ENCODE measurements at places on chromosomes 5 and 9.

DNA sequence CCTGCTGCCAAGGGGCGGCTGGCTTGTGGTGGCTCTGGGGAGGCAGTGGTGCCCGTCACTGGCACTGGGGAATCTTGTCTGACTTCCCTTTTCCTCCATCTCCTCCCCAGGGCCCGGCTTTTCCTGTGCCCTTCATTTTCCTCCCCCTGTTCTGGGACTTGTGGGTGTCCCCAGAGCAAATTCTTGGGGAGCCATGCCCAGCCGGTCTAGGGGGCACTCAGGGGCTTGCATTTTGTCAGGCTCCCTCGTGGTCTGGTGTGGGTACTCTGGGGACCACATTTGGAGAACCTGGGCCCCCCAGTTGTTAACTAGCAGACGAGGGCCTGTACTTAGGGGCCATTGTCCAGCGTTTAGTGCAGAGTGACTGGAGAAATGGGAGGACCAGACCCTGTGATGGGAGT lies 105.2 kb upstream of the IER5L start:
- DNase-seq: no peak

DNA sequence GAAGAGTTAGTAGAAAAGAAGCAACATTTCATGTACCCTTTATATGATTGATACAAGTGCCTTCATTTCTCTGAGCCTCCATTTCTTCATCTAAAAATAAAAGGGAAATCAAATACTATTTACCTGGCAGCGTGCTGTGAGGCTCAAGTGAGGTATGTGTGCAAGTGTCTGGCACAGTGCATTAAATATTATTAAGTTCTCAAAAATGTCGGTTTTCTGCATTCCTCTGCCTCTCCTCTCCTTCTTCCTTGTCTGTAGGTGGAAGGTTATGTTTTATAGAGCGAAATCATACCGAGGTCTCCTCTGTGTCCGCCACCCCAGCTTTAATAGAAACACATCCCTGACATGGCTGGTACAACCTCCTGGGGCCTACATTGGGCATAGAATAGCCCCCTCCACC lies 93.0 kb downstream of the FGF18 start:
- no peak for DNase-seq

- no peak for DNase-seq
Measured at GRCh38 chr5:35408146-35408545, 177.9 kb upstream of the PRLR start.

DNA sequence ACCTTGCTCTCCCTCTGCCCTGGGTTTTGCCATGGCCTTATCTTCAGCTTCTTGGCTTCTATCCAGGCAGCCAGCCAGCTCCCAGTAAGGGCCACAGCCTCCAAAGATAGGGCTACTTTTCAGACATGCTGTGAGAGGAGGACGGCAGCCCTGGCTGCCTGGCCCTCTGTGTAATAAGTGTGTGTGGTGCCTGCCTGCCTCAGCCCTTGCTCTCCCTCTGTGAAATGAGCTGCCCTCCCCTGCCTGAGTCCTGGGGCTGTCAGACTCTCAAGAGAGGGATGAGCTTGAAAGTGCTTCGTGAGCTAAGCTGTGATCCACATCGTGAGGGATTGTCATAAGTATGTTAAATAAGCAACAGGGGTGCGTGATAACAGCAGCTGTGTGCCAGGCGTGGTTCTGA lies 8.1 kb downstream of the NDST1 start:
- DNase-seq: peak; percentile 44

DNA sequence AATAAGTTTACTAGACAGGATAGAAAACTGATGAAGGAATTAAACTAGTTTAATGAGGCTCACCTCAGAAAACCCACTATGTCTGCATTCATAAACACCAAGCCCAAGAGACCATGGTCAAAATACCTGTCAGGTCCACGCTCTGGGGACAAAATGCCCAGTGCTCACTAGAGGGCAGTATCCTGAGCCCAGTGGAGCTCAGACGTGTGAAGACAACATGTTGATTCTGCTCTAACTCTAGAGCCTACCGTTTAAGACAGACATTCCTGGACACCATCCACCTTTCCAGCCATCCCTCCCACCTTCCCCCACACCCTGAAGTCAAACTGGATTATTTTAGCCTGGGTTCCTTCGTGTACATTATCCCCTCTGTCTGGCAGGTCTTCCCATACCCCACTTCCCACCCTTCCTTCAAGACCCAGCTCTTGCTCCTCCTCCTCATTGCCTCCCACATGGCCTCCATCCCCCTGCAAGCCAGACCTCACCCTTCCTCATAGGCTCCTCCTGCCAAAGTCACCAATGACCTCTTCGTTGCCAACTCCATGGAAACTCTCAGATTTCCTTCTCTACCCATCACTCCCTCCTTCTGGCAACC lies 142.3 kb upstream of the FSTL4 start:
- DNase-seq: peak; percentile 17

- DNase-seq: no peak
Measured at GRCh38 chr5:33067291-33067690, 356.2 kb downstream of the NPR3 start.

GRCh38 chr5:165321912-165322311 lies 1816.5 kb downstream of the MAT2B start:
- DNase-seq: peak; percentile 4

- no peak for DNase-seq
Measured at GRCh38 chr5:181120761-181121160, 10.2 kb downstream of the OR2V1 start.

- DNase-seq: no peak
Measured at GRCh38 chr5:169265888-169266287, 35.1 kb downstream of the SLIT3 start.

DNA sequence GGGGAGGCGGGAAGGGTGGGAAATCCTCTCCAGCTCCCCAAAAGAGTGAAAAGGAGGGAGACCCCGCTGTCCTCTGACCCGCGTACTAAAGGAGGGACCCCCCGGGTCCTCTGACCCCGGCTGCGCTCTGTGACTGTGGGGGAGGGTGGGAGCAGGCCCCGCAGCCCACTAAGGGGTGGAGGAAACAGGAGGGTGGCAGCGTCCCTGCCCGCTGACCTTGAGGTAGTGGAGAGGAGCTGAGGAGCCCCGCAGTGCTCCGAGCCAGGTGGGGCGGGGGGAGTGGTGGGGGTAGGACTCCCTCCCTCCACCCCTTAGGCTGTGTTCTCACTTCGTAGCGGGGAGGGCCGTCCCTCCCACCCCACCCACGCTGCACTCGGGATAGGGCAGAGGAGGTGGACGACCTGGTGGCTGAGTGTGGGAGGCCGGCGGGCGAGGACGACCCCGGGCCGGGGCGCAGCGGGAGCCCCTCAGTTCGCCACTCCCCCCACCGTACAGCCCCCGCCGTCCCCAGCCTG lies 449 bp upstream of the ADCY2 start:
- peak; percentile 12 for DNase-seq

GRCh38 chr5:79122973-79123372 lies 11.4 kb downstream of the BHMT start:
- no peak for DNase-seq

DNA sequence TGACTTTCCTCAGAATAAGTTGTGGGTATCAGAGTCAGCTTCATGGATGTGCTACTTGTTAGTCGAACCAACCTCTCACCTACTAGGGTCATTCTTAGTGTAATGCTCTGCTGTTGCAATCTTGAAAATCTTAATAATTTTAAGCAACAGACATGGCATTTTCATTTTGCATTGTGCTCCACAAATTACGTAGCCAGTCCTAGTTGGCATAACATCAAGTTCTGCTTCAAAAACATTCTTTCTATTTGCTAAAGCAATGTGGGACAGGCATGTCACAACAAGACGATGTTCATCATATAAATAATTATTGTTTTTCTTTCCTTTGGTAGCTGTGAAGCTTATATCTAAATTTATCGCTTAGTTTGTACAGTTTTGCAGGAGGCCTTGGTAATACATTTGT lies 39.3 kb upstream of the CDH12 start:
- DNase-seq: no peak

GRCh38 chr9:5945112-5945511 lies 54.4 kb downstream of the MLANA start:
- DNase-seq: no peak

DNA sequence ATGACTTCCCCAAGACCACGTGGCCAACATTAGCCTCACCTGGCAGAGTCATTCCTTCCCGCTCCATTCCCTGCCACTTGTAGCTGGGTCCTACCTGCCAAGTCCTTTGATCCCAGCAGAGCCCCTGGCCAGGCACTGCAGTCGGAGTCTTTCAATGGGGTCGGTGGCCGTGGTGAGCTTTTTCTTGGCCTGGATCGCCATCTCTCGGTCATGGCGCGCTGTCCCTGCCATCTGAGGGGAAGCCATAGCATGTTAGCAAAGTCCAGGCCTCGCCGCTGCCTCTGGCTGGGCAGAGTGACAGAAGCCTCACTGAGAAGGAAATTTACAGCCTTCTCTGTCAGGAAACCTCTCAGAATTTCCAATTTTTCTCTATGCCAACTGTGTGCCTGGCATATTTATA lies 17.5 kb downstream of the CAPSL start:
- DNase-seq: no peak

DNA sequence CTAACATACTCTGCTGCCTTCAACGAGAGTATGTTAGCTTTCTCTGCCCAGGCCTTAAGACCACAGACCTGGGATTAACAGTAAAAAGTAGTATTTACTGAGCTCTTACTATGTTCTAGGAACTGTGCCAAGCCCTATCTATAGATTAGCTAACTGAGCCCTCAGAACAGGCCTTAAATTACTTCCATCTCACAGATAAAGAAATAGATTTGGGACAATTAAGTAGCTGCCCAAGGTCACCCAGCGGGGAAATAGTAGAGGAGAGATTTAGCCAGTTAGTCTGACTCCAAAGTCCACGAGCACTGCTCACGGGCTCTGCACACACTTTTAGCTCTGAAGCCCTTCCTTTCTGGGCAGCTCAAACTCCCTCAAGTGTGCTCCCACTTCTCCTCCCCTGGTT lies 64.5 kb upstream of the EQTN start:
- no peak for DNase-seq

DNA sequence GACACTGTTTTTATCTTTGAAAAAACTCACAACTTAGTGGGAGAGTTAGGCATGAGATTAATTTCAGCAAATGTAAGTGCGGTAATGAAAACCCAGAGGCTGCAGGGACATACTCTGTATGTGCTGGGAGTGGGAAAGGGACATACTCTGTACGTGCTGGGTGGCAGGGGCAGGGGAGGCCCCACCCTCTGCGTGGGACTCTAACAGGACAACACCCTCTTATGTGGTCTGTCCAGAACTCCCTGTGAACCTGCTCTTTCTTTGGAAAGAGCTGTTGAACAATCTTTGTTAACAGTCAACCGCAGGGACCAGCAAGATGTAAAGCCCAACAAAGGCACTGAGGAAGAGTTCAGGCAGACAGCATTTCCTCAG lies 2.4 kb downstream of the MLANA start:
- no peak for DNase-seq

DNA sequence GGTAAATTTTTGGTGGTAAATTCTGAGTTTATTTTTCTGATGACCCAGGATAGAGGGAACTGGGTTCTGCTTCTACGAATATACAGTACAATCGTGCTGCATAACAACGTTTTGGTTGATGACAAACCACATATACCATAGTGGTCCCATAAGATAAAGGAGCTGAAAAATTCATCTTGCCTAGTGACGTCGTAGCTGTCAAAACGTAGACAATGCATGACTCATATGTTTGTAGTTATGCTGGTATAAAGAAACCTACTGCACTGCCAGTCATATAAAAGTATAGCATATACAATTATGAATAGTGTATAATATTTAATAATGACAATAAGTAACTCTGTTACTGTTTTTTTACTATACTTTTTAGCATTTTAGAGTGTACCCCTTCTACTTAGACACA lies 244.0 kb downstream of the GAS1 start:
- DNase-seq: no peak

DNA sequence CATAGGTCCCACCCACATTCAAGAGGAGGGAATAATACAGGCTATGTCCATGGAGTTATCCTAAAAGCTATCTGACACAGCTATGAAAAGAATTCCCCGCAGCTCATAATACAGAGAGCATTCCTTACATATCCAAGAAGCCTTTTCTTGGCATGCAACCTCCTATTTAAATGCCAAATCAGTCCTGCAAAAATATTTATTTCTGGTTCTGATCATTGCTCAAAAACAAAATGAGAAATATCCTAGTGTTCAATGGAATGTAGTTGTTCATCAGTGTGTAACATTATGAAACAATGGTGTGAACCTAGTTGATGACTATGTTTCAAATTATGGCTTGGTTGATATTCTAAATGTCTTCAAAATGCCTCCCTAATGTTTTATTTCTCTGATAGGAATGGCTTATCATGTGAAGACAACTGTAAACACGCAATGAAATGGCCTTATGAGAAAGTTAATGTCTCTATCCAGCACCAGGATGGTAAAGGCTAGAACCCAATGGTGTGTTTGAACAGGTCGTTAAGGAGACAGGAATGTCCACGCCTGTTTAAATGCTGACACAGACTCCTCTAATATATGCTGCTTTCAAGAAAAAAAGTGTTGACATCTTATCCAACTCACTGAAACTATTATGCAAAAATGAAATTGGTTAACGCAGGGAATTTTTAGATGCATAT lies 126.7 kb upstream of the CDH6 start:
- peak; percentile 46 for DNase-seq

DNA sequence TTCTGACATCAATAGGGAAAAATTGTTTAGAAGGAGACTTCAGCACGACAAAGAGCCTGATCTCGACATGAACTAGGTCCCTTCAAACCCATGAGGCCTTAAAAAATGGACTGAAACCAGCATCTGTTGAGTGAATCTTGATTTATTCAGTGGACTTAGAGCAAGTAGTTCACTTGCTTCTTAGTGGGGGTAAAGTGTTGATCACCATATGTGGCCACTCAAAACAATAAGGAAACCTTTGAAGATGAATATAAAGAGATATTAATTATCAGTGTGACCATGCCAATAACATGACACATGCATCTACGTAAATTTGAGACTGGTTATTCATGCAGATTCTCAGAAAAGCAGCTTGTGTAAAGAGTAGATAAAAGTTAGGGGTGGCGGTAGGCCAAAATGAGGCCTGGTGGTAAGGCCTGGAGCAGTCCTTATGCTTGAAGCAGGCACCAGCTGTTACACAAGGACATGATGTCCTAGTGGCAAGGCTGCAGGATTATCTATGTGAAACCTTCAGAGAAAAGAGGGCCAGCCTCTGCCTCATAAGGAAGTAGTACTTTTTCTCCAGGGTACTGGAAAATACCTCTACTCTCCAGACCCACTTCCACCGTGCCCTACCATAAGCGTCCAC lies 61.3 kb downstream of the S1PR3 start:
- DNase-seq: no peak

GRCh38 chr9:68819065-68819464 lies 114.0 kb downstream of the PIP5K1B start:
- DNase-seq: no peak

DNA sequence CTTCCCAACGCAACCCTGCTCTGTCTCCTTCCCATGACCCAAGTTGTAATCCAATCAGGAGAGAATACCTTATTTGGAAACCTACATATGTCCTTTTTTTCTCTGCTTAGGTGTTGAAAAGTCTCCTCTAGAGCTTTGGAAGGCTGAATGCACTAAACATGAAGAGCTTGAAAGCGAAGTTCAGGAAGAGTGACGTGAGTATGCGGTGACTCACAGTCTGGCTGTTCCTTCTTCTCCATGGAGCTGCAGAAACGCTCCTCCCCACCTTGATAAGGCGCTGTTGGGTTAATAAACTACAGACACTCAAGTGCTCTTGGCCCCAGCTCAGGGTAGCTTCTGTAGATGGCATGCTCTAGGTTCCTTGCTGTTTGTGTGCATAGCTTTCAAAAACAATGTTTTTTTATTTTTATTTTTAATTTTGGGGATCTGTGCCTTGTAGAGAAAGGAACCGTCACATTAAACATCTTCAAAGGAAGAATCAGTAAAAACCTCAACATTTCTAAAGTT lies 30.7 kb downstream of the RAI14 start:
- peak; percentile 46 for DNase-seq

All from AG08396 (cell line).